Frontal cortex (tissue), 4 donors: ENCODE measurements at places on chromosomes 2 and 18.

GRCh38 chr2:192051533-192051932, 143.2 kb downstream of the TMEFF2 start:
- no peak for DNase-seq

- DNase-seq = no peak
Observed at GRCh38 chr2:128158176-128158575, 67.2 kb downstream of the UGGT1 start.

- DNase-seq = no peak
Observed at GRCh38 chr2:51789918-51790317, 758.0 kb upstream of the NRXN1 start.

DNA sequence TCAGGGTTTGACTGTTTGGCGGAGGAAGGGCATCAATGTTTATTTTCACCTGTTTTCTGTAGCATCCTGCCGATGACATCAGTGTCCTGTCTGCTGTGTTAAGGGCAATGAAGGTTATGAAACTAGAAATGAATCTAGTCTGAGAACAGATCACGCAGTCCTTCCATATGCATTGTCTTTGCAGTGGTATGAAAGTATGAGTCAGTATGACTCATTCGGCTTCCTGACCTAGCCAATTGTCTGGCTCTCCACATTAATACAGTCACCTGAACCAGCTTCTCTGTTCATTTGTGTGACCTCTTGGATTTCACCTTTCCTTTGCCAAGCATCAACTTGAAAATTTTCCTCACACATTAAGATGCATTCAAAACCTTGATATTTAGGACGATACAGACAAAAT, 353.8 kb downstream of the RND3 start:
- no peak for DNase-seq

GRCh38 chr2:74768401-74768914, 65.5 kb upstream of the HK2 start:
- no peak for DNase-seq

GRCh38 chr2:19702267-19702666, 199.5 kb downstream of the TTC32 start:
- DNase-seq = no peak

DNA sequence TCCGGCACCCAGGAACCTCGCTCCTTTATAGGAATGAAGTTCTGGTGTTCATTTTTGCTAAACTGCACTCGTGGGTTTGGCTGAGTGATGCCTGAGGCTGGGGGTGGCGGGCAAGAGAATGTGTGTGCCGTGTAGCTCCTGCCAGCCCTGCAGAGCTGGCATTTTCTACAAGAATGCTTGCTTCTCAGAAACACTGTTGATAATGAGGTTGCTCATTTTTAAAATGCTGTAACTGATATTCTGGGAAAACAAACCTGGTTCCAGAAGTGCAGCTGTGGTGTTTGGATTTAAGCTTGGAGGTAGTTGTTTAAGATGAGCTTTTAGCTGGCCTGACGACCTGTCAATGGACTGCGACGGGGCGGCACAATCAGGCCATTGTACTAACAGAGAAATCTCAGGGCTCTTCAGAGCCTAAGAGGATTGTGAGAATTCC, 511.9 kb upstream of the TNP1 start:
- DNase-seq = no peak

- DNase-seq = no peak
Observed at GRCh38 chr2:88048541-88048940, 7.0 kb downstream of the KRCC1 start.

DNA sequence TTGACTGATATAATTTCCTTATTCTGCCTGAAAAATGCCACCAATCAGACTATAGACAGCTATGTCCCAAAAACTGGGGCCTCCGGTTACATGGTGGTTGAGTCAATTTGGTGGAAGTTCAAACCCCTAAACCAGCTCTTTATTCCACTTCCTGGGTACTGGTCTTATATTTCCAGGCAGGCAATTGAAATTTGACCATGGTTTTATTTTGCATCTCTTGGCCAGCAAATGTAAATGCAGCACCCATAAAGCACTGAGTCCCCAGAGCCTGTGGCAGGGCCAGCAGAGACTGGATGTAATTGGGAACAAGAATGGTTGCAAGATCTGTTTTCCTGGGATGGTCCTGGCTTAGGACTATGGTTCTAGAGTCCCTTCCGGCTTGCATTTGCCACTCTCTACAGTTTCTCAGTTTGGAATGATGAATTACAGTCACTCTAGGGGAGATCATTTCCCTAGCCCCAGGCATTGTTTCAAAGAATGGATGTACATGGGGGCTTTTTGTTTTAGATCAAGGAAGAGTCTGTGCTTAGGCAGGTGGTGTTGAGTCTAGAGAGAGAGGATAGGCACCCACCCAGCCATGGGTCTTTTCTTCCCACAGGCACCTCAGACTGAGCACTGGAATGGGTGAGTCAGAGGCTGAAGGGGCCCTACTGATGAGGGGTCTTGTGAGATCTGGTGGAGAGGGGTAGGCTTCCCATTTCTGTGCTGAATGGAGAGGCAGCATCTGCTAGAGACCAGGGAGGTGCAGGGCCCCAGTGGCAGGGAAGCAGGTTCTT, 108.4 kb upstream of the CDC42EP3 start:
- DNase-seq = no peak

GRCh38 chr2:121836611-121837010, 81.2 kb downstream of the TSN start:
- no peak for DNase-seq

DNA sequence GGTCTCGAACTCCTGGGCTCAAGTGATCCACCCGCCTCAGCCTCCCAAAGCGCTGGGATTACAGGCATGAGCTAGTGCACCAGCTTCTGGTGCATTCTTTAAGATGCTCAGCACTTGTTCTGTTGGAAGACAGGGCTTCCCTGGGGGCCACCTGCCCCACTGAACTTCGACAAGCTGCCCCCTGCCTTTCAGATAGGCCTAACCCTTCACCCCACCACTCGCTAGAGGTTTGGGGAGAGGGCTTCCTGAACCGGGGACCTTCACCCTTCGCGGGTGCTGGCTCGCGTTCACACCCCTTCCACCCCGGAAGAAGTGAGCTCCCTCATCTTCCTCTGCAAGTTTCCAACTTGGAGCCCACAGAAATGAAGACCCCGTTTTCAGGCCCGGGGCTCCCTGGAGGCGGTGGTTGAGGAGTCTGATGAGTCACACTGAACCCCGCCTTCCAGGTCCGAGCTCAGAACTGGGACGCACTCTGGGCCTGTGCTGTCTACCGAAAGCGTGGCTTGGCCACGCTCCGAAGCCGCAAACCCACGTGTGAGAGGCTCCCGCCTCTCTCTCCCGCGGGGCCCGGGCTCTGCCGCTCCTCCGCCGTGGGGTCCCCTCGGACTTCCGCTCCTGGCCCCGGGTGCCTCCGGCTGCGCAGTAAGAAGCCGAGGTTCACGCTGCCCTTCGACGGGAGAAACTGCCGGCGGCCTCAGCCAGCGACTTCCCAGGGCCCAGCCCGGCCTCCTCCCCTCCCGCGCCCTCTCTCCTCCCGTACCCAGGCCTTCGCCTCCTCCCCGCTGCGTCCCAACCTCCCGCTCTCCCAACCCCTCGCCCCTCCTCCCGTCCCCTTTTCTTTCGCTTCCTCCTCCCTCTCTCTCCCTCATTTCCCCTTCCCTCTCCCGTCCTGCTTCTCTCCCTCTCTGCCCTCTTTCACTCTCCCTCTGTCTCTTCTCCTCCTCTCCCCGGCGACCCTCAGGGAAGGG, 47.5 kb upstream of the SP3 start:
- DNase-seq = peak; percentile 49

DNA sequence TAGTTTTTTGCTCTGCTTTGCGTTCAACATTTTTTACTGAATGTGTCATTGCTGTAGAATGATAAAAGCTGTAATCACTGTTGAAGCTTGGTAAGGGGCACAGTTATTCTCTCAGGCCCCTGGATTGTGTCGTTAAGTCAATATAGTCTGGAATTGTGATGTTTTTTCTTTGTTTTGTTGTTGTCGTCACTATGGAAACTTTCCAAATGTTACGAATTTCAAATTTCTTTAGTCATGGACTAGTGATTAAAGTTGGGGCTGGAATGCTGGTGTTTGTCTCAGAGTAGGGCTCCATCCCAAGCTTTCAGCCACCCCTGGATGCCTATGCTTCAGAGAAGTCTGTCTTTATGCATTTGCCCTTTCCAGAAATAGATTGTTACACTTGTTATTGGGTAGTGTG, 287.2 kb downstream of the CDH19 start:
- no peak for DNase-seq
